ENCODE measurements at places on chromosomes 12 and 14. TPM values are rescaled to one million over a fixed set of nuclear protein-coding genes. Genes with fewer than 3 reads are reported as not detected.

GRCh38 chr14:66087231-66087630 lies 398.9 kb upstream of the CCDC196 start:
- DNase-seq = no peak

DNA sequence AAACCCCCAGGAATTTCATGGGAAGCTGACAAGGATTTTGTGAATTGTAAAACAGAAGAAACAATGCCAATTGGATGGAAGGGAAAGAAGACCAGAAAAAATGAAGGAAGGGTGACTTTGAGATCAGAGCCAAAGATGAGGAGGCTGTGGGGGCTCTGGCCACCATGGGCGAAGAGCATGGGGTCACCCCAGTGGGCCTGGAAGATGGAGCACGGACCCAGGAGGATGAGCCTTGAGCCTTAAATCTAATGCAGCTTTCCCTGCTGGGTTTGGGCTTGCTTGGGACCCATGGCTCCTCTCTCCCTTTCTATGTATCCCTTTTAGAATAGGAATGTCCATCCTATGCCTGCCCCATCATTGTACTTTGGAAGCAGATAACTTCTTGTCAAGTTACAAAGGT lies 322.2 kb downstream of the TMEM121 start:
- DNase-seq = no peak

The HSPA2 gene
- polyA plus RNA-seq = 7.2 TPM

The RPL10L gene
- polyA plus RNA-seq = 0.39 TPM

DNA sequence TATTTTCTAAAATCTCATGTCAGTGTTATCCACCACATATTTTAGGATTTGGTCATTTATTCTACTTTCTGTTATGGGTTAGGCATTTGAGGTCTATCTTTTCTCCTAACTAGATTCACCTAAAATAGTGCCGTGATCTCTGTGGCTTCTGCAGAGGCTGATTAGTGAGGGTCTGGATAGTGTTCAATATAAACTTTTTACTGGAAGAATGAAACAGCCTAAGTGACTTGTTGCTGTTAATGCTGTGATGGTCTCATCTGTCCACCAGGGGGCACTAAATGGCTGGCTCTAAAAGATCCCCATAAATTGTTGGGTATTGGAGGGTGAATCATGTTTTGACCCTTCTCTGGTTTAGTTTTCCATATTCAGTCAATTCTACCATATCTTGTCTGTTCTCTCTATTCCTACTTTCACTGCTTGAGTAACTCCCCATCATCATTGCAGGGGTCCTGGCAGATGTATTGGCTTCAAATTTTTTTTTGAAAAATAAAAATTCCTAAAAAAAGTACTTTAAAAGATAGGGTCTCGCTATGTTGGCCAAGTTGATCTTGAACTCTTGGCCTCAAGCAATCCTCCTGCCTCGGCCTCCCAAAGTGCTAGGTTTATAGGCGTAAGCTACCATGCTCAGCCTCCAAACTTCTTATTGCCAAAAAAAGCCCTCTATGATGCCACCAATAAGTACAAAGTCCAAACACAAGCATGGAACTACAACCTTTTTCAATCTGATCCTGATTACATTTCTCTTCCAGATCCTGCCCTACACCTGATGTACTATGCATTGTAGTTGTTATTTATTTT lies 6.9 kb downstream of the PABPN1 start:
- DNase-seq = peak; percentile 74

The INSM2 gene
- not detected for polyA plus RNA-seq

DNA sequence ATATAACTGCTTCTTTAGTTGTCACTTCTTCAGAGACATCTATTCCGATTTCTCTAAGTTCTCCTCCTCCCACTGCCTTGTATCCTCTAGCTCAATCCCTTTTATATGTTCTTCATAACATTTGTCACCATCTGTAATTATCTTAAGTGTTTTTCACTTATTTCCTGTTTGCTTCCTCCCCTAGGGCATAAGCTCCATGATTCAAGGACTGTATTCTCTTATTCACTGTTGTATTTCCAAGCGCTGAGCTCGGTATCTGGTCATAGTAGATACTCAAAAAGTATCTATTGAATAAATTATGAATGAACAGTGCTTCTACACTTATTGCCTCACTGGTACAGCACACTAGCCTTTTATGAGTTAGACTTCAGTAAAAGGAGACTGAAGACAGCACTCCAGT lies 109.0 kb upstream of the TMPO start:
- no peak for DNase-seq

The COCH gene
- 1.6 TPM for polyA plus RNA-seq

DNA sequence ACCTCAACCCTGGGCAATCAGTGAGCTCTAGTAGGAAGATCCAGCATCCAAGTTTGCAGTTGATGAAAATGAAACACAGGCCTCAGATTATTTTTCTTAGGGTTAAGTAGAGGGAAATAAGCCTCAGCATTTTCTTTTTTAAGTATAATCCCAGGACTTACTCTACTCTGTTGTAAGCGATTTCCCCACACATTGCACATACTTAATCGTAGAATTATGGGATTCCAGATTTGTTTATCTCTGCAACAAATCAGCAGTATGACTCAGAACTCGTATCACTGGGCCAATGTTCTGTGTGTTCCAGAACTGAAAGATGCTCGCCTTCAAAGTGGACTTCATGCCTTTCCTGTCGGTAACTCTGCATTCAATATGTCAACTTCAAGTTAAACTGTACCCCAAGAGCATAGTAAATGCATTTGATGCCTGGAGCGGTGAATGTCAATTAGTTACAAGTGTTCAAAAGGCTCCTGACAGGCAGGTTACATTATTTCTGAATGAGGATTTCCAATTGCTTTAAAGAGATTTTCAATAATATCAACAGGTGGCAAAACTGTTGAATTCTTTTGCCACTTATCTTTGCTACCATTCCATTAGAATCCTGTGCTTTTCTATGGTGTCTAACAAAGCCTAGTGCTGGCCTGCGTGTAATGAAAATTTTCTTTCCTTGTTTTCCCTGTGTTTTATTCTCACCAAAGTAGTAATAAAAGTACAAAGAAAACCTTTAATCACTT lies 323.8 kb upstream of the SYT1 start:
- DNase-seq = no peak

DNA sequence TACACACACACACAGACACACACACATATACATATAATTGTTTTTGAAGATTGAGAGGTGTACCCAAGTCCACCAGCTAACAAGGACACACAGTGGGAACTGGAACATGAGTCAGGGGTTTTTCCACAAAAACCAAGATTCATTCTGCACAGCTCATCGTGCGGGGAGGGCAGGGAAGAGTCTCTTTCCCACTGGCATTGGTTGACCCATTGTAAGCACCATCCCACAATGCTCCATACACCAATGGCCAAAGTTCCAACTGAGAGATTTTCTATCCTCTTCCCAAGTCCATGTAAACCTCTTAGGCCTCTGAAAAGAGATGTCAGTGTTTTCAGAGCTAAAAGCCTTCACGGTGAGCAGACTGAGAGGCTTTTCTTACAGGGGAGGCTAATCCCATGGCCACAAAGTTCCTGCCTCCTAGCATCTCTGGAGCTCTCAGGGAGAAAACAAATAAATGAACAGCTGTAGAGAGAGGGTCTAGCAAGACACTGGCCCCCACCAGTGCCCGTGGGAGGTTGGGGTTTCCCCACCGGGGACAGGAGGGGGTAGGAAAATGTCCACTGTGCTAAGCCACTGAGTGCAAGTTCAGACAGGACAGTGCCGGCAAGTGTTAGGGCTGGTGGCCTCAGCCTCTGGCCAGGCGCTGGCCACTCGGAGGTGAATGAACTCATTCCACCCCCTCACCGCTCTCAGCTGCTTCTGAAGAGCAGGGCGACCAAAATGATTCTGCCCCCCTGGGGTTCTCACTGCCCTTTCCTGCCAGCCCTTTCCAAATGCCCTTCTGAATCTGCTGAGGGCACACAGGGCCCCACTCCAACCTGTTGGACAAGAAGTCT lies 21.5 kb upstream of the TC2N start:
- DNase-seq = no peak

- DNase-seq = no peak
These were observed 15.1 kb downstream of the PPM1H start for GRCh38 chr12:62919838-62920237.

- no peak for DNase-seq
These were observed at the start of gene ZNF219 for GRCh38 chr14:21098076-21098891. TSS of gene ZNF219 (minus strand) at chr14:21098655. CDS start at chr14:21093591, 5,064 bp downstream.

DNA sequence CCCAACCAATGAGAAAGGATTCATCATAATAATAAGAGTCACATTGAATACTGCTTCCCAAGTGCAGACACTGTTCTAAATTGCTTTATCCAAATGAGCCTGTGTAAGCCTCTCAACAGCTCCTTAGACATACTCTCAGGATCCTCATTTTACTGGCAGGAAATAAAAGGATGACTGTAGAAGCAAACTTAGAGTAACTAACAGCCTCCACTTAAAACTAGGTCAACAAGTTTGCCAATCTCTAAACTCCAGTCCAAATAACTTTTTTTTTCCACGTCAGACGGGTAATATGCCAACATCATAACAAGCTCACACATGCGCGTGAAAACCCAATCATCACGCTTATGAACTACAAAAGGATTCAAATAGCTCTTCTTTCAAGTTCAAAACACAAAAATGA lies 15.3 kb upstream of the DPF3 start:
- DNase-seq = no peak

DNA sequence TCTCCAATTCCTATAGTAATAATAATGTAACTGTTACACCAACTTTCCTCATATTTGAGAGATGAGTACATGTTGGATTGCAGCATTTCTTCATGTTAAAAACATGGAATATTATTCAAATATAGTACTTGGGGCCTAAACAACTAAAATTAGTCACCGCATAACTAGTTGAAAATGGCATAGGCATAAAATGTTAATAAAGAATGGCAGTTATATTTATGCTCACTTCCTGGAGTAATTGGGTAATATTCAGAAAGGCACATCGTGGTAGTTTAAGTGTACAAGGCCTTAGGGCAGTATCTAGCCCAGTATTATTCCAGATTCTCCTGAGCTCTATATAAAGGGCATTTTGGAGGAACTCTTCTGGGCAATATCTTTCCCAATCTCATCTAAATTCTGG lies 46.0 kb downstream of the ERGIC2 start:
- no peak for DNase-seq

GRCh38 chr12:10151621-10152020 lies 20.3 kb downstream of the OLR1 start:
- DNase-seq = no peak

The KRT7 gene
- 24.3 TPM for polyA plus RNA-seq

The ZC3H10 gene
- polyA plus RNA-seq = 6.2 TPM

DNA sequence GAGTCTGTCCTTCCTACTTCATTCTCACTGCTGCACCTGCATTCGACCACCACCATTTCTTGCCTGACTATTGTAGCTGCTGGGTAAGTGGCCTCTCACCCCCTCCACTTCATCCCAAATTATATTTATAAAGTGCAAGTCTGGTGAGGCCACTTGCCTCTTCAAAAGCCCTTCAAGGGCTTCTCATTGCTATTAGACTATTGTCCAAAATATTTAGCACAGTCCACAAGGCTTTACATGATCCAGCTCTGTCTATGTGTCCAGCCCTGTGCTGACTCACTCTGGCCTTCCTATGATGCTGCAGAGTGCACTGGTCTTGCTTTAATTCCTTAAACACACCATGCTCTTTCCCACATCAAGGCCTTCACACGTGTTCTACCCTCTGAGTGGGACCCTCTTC lies 46.0 kb downstream of the PAH start:
- DNase-seq = no peak

The IPO8 gene
- 50.4 TPM for polyA plus RNA-seq

- DNase-seq = no peak
These were observed 199.9 kb downstream of the SLC6A15 start for GRCh38 chr12:84712747-84713146.

DNA sequence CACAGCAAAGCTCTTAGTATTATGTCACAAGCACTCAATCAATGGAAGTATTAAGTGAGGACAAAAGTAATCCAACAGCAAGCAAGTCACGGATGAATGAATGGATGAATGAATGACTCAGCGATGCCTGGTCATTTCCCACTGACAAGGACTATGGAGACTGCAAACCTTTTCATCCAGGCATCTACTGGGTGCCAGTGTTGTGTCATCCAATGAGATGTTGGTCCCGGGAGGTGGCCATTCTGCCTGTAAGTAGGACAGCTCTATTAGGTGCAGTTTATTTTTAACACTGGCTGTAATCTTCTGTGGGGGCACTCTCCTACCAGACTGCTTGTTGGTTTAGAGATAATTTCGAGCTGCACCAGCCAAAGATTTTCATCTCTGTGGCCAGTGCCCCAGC lies 39.4 kb downstream of the STAB2 start:
- no peak for DNase-seq

The NDUFA9 gene
- polyA plus RNA-seq = 80.4 TPM

The MYF5 gene
- not detected for polyA plus RNA-seq

GRCh38 chr12:16121953-16122352 lies 155.5 kb downstream of the SLC15A5 start:
- no peak for DNase-seq

DNA sequence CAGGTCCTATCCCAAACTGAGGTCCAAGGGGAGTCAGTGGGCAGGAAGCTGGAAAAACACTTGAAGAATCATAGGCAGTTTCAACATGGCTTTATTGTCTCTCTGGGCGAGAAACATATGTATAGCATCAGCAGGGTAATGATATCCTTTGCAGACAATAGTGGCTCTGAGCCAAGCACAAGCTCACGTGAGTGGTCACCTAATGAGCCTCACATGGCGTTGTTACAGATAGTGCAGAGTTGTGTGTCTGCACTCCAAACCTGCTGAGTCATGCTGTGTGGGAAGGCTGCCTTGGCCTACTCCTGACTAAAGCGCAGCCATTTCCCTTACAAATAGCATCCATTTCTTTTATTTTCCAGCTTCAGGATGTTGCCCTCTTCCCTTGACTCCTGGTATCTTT lies 105.2 kb upstream of the SYT1 start:
- no peak for DNase-seq

DNA sequence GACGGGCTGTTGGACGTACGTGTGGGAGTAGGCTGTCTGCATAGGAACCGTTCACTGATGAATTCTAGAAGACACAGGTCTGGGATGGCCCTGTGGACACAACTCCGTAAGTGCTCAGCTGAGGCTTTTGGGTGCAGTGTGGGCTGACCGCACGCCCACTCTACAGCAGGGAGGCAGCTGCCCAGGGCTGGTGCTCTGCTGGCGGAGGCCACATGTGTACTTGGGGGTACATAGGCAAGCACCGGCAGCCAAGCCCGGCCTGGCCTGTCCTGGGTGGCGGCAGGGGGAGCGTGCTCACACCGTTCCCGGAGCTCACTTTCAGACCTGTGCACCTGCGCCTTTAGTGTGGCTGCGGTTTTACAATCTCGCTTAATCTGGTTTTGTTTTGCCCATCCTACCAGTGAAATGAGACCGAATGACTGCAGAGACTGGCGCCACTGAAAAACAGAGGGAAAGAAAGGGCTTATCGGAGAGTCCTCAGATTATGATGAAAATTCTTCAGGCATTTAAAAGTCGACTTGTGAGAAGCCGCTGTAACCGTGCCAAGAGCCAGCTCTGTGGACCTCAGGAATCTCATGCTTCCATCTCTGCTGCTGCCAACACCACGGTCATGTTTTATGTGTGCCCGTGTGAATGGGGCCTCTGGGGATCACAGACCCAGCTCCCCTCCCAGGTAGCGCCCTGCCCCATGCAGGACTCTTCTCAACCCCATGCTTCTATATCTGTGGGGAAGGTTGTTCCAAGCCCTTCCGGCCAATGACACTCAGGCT lies 45.8 kb downstream of the SSH1 start:
- no peak for DNase-seq
